ENCODE measurements at places on chromosomes 6 and 20.

- no peak for DNase-seq
These were observed 118.1 kb downstream of the PREX1 start for GRCh38 chr20:48709744-48710143.

DNA sequence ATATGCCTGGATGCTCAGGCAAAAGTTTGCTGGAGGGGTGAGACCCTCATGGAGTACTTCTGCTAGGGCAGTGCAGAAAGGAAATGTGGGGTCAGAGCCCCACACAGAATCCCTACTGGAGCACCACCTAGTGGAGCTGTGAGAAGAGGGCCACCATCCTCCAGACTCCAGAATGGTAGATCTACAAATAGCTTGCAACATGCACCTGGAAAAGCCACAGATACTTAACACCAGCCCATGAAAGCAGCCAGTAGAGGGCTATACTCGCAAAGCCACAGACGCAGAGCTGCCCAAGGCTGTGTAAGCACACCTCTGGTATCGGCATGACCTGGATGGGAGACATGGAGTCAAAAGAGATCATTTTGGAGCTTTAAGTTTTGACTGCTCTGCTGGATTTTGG, 60.7 kb upstream of the GJE1 start:
- DNase-seq = no peak

DNA sequence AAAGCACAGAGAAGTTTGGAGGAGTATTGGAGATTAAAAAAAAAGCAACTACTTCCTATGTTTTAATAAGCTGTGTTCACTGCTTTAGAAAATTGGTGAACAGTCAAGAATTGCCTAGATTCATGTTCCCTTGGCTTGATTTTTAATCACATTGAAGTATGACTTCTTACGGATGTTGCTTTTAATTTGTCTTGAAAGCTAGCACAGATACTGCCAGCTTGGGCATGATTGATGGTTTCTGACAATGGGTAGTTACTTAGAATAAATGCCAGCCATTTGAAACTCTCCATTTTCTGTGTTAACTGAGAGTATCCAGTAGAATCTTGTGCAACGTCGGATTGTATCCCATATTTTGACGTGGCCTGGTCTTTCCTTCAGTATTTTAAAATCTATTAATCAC, 178.0 kb downstream of the DTNBP1 start:
- no peak for DNase-seq

DNA sequence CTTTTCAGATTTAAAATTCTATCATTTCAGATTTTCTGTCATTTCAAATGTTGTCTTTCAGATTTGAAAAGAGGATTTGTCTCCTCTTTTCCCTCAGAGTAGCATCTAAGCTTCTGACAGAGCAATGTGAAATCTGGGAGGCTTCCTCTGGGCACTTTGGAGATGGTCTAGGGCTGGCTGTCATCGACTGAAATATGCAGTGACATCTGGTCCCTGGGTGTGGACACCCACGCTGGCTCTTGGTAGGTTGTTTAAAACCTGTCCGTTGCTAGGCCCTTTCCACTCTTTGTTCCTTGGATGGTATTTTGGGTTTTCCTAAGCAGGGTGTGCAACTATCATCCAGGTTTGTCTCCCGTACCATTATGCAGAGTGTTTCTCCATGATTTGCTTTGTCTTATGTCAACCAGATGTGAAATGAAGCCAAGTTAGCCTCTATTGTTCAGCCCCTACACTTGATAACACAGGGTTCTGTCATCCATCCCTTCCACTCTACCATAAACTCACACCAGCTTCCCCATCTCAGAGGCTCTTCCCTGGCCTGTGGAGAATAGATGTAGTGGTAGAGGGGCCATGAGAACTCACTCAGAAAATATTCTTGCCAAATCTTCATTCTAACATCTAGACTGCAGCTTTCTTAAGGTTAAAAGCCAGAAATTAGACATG, 5.0 kb upstream of the VIP start:
- no peak for DNase-seq

GRCh38 chr6:5553767-5554166, 292.5 kb downstream of the FARS2 start:
- DNase-seq = no peak

DNA sequence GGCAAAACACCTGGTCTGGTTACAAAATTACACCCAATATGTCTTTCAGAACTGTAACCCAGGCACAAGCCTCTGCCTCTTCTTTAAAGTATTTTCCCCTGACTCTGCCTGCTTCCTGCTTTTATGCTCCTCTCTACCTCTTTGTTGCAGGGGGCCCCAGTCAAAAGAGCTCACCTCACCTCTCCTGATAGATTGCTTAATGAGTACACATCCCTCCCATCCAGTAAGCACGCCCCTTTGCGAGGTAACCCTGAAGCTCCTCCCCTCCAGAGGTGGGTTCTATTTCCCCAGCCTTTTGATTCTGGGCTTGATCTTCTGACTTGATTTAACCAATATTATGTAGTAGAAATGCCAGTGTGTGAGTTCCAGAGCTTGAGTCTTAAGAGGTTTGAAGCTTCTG, 56.6 kb upstream of the EYA2 start:
- no peak for DNase-seq

DNA sequence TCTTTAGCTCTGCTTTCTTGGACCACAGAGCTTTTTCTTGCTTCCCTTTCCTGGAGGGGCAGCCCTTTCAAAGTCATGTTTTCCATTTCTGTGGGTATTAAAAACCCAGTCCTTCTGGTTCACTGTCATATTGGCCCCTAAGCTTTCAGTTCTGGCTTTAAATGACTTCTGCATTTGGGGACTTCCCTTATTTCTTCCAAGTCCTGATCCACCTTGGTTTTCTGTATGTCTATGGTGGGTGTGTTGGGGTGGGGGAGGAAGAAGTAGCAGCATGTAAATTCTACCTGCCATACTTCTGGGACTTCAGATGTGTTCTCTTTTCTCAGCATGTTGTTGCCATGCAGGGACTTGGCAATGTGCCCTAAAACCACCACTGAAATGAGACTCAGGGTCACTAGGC, 77.1 kb upstream of the EMILIN3 start:
- DNase-seq = no peak

DNA sequence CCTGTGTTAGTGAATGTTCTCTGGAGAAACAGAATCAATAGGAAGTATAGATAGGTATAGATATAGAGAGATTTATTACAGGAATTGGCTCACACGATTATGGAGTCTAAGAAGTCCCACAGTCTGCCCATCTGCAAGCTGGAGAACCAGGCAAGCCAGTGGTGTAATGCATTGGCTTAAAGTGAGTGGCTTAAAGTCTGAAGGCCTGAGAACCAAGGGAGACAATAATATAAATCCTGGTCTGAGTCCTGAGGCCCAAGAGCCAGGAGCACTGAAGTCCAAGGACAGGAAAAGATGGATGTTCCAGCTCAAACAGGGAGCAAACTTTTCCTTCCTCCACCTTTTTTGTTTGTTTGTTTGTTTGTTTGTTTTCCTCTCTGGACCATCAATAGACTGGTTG, 131.2 kb upstream of the LRFN2 start:
- DNase-seq = no peak

- no peak for DNase-seq
These were observed 8.3 kb downstream of the SIGLEC1 start for GRCh38 chr20:3704087-3704486.

- no peak for DNase-seq
These were observed 62.9 kb upstream of the SLC22A1 start for GRCh38 chr6:160058603-160059215.

- DNase-seq = no peak
These were observed 420.4 kb upstream of the OPRM1 start for GRCh38 chr6:153618371-153619322.

DNA sequence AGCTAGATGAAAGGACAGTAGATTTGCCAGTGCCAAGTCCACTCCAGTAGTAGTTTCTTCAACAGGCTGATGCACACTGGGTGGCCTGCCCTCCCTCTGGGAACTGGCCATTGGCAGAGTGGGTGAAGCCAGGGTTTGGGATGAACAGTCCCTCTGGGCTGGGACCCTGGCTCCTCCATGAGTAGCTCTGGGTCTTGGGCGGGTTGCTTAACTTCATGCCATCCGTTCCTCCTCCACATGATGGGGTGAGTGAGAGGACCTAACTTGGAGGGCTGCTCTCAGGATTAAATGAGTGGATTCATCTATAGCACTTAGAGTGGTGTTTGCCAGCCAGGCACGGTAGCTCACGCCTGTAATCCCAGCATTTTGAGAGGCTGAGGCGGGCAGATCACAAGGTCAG, 47.2 kb downstream of the PLAGL2 start:
- DNase-seq = no peak

- no peak for DNase-seq
These were observed 67.8 kb upstream of the SASH1 start for GRCh38 chr6:148274809-148275208.

DNA sequence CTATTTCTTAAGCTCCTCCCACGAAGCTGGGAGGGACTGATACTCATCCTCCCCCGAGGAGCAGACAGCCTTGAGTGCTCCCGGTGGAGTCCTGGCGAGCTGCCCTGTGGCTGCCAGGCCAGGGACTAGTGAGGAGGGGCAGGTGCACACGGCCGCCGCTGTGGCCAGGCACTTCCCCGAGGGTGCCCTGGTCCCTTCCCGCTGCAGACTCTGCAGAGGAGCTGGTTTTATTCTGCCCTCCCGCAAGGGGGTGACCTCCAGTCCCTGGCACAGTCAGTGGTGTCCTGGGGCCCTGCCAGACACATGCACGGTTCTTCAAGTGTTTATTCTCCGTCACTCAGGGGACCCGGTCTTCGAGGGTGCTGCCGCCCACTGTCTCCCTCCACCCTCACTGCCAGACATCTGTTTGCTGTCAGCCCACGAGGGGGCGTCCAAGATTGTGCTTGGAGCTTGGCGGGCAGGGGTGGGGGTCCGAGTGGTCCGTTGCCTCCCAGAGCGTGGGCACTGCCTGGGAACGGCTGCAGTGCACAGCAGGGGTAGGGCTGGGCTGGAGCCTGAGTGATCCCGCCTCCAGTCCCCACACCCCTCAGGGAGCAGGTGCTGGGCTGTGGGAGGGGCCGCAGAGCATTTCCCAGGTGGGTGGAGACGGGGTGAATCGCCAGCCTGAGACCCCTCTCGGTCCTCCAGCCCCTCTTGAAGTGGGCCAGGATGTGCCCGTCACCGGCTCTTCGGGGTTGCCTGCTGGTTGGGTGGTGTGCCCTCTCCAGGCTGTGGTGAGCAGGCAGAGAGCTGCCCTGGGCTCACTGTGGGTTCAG, 3.1 kb upstream of the CABLES2 start:
- peak; percentile 35 for DNase-seq

- DNase-seq = no peak
These were observed 362.0 kb downstream of the CENPW start for GRCh38 chr6:126701676-126702560.

DNA sequence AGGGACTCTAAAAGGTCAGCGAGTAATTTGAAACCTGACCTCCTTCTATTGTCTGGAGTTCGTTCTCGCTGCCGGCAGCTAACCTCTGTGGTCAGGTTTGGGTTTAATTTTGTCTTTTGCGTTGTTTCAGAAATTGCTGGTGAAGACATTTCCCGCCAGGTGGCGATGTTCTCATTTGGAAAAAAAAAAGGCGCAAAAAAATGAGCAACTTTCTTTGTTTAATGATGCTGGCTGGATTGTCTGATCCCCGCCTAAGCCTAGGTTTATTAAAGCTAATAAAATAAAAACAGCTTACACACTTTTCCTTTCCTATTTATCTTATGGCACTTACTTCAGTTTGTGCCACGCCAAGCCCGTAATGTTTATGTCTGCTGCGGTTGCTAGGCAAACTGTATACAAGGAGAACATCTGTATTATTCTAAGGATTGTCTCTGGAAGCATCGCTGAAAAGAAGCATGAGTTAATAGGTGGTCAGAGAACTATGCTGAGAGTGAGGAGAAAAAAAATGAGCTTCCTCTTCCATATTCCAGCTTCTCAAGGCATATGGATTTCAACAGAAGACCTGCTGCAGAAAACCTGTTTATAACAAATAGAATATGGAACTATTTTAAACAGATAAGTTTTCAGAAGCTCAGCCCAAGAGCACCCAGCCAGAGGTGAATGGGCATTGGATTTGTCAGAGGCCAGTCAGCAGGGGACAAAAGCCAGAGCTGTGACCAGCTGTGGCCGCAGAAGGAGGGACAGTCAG, 205.7 kb downstream of the DOK5 start:
- no peak for DNase-seq

DNA sequence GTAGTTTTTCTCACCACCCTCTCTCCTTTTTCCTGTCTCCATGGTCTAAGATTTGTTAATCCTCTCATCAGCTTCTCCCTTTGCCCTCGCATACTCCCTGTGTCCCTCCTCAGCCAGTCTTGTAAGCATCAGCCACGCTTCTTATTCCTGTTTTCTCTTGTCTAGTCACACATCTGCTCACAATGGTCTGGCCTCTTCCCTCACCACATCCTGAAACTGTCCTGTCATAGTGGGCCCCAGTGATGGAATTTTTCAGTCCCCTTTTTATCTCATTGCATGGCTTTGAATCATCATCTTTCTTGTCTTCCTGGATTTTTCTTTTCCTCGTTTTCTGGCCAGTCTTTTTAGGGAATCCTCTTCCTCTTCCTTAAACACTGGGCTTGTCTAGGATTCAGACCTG, 57.2 kb downstream of the GFRA4 start:
- DNase-seq = no peak

GRCh38 chr6:45378334-45378926, 696 bp upstream of the SUPT3H start:
- no peak for DNase-seq

GRCh38 chr6:96878143-96878542, 19.5 kb downstream of the NDUFAF4 start:
- no peak for DNase-seq

DNA sequence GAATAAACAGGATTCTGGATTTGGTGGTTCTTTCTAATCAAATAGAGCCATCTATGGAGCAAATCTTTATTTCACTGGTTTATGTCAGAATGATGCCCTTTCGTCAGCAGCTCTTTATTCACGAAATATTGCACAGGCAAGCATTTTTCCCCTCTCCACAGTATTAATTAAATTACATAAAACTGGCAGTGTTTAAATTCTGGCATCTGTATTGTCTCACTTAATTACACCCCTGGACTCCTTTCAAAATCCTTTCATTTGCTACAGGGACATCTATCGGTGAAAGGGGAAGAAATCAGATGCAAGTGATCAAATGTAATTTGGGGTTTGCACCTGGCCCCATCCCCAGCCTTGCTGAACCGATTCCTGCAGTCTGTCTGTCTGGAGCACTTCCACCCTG, 801.9 kb downstream of the QKI start:
- no peak for DNase-seq

- DNase-seq = no peak
These were observed 107.2 kb downstream of the ASXL1 start for GRCh38 chr20:32465092-32465900.

DNA sequence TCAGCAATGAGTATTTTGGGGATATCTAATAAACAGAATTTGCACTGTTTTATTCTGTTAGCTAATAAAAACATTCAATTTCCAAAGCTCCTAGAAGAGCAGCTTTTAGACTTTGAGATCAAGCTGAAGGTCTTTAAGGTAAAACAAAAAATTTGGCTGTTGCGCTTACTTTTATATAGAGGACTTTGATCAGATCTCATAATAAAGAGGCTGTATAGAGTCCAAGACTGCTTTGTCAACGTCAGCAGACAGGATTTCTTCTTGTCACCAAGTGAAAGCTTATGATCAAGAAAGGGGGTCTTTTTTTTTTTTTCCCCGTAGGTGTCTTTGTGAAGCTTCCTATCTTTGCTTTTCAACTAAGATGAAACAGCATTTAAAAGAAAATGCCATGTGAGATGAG, 556.5 kb upstream of the SLC35B3 start:
- no peak for DNase-seq

All from activated naive CD4-positive, alpha-beta T cell treated with Interleukin-2 at 50 U/mL for 16 hours (primary cell).